ENCODE measurements at places on chromosomes 16 and 17. TPM values are rescaled to one million over a fixed set of nuclear protein-coding genes. Genes with fewer than 3 reads are reported as not detected.

DNA sequence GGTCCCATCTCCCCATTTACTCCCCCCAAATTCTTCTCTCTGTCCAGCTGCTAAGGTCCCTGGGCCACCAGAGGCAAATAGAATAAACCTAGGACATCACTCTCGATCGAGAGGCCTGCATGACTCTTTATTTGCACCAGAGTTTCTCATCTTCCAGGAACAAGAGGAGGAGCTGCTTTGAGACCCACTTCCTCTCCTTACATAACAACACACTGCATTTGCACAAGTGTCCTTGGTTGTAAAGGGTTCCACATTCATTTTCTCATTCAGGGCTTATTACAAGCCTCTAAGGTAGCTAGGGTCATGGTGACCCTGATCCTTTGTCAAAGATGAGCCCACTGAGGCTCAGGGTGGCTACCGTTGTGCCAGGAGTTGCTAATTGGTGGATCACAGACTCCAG, 38.1 kb upstream of the RHOT1 start:
- no peaks in the 10 kb centered on the region for H3K27me3 ChIP-seq
- no peak overlapping the region for H3K27ac ChIP-seq
- H3K36me3 ChIP-seq: no peaks in the 10 kb centered on the region
- DNase-seq: no peak

GRCh38 chr16:48024042-48024441, 131.8 kb downstream of the ABCC12 start:
- no peaks in the 10 kb centered on the region for H3K36me3 ChIP-seq
- DNase-seq: no peak
- H3K4me3 ChIP-seq: no peak overlapping the region
- no peak overlapping the region for H3K27ac ChIP-seq

- no peaks in the 10 kb centered on the region for H3K36me3 ChIP-seq
- H3K27me3 ChIP-seq: no peaks in the 10 kb centered on the region
- DNase-seq: no peak
- no peak overlapping the region for H3K27ac ChIP-seq
- peaks cover 44% of the 10 kb centered on the region for H3K4me1 ChIP-seq
- H3K4me3 ChIP-seq: no peak overlapping the region
Measured at GRCh38 chr17:77307479-77308198, 166.9 kb downstream of the SEC14L1 start.

DNA sequence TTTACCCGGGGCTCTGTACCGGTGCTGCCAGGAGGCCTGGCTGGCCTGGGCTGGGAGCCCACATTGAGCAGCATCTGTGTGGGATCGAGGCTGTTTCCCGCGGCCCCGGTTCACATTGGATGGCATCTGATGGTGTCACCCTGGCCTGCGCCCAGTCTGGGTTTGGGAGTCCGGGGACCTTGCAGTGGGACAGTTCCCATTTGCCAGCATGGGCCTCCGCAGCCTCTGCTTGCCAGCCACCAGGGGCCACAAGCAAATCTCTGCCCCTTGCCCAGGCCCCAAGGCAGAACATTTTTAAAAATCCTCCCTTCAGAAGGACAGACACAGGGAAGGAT, 64.5 kb downstream of the BANP start:
- no peaks in the 10 kb centered on the region for H3K27me3 ChIP-seq
- H3K27ac ChIP-seq: no peak overlapping the region
- H3K4me1 ChIP-seq: peaks cover 22% of the 10 kb centered on the region
- no peak for DNase-seq
- no peaks in the 10 kb centered on the region for H3K36me3 ChIP-seq

DNA sequence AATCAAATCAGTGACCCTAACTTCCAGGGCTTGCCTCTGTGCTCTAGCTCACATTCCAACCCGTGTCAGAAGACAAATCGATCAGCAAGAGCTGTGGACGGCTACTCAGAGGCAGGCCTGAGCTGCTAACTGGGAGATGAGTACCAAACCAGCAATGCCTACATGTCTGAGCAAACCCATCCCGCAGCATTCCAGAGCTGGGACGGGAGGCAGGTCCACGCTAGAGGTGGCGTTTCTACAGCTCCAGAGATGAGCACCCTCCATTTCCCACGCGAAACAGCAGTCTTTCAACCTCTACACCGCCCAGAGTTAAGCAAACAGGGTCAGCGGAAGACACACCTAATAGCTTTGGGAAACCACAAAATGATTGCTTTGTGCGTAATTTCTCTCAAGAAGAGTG, 6.5 kb downstream of the NXN start:
- H3K4me1 ChIP-seq: peaks cover 22% of the 10 kb centered on the region
- DNase-seq: peak; percentile 58
- no peaks in the 10 kb centered on the region for H3K36me3 ChIP-seq
- H3K27me3 ChIP-seq: no peaks in the 10 kb centered on the region
- H3K27ac ChIP-seq: no peak overlapping the region
- no peak overlapping the region for H3K4me3 ChIP-seq

DNA sequence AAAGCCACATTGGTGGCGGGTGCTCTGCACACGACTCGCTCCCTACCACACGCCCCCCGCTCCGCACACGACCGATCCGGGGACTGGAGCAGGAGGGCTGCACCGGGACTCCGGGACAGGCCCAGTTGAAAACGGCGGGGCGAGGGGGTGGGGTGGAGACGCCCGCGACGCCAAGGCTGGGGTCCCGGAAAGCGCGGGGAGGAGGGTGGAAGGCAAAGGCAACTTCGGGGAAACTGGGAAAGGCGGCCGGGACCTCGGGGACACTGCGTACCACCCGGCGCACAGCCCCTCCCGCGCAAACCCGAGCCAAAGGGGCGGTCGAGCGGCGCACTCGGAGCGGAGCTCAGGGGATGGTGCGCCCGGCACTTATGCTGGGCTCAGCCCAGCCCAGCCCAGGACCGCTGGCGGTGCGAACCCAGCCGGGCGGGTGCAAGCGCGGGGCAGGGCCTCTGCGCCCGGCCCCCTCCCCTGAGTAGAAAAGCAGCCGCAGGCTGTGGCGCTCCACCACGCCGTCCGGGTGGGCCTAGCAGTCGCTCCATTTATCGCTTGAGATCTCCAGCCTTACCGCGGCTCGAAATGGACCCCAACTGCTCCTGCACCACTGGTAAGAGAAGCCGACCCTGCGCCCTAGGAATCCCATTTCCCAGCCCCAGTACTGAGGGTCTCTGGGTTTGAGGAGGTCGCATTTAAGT, at the start of gene MT1M:
Gene MT1M (plus strand): TSS at position 504 of the 692 bp plus-strand sequence. CDS start 73 bp downstream, at position 577.
- H3K36me3 ChIP-seq: no peaks in the 10 kb centered on the region
- no peak for DNase-seq
- peaks cover 61% of the 10 kb centered on the region for H3K27me3 ChIP-seq
- H3K4me3 ChIP-seq: peak within 1 kb of the TSS; percentile 48
- no peak within 1 kb of the TSS for H3K27ac ChIP-seq
- H3K4me1 ChIP-seq: peaks cover 17% of the 10 kb centered on the region

NGFR gene
- 0.64 TPM for total RNA-seq

UBE2G1 gene
- total RNA-seq: 123 TPM
